Stimulated activated CD4-positive, alpha-beta T cell treated with anti-CD3 and anti-CD28 coated beads, Interleukin-1b, Interleukin-23, amount 100 ng/mL, for 24 hours (primary cell): ENCODE measurements at places on chromosomes 5 and 9.

GRCh38 chr9:21585756-21586752 is 103.9 kb upstream of the IFNE start:
- DNase-seq = no peak

- no peak for DNase-seq
Observed at GRCh38 chr9:71937070-71937625, 25.7 kb downstream of the C9orf85 start.

DNA sequence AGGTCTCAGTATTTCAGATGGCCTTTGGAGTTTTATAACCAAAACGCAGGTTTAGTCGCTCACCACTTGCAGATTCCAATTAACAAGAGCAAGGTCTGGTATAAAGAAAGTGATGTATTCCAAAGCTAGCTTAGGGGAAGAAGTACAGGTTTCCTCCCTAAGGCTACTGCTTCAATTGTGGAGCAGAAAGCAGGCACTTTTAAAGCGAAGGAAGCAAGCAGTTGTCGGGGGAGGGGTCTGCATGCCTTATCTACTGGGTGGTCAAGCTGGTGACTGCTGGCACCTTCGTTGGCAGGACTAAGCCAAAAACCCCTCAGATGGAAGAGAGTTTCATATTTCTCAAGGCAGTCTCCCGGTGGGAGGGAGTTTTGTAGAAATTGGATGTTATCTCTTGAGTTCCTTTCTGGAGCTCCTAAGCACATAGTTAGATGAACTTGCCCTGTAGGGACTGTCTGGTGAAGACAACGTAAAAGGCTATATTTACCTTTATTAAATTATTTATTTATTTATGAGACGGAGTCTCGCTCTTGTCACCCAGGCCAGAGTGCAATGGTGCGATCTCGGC is 1.6 kb upstream of the TMEM245 start:
- DNase-seq = no peak

- DNase-seq = no peak
Observed at GRCh38 chr9:33791117-33791516, 4.2 kb upstream of the PRSS3 start.

- DNase-seq = no peak
Observed at GRCh38 chr5:1494780-1495524, 28.8 kb downstream of the LPCAT1 start.

DNA sequence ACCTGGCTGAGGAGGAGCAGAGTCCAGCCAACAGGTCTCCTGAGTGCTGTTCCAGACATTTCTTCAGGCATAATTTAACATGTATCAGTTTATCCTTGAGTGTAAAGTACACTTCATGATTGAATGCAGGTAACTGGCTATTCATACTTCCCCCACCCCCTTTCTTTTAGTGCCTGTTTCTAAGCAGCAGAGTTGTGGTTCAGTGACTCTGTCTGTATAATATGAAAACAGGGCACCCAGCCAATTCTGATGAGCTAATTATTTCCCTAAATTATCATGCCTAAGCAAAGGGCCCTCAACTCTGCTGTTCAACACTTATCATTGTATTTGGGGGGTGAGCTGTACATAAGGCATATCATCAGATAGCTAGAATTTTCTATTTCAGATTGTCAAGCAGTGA is 51.9 kb upstream of the ZSWIM6 start:
- no peak for DNase-seq

- DNase-seq = no peak
Observed at GRCh38 chr9:92122061-92122460, 6.8 kb upstream of the SPTLC1 start.

DNA sequence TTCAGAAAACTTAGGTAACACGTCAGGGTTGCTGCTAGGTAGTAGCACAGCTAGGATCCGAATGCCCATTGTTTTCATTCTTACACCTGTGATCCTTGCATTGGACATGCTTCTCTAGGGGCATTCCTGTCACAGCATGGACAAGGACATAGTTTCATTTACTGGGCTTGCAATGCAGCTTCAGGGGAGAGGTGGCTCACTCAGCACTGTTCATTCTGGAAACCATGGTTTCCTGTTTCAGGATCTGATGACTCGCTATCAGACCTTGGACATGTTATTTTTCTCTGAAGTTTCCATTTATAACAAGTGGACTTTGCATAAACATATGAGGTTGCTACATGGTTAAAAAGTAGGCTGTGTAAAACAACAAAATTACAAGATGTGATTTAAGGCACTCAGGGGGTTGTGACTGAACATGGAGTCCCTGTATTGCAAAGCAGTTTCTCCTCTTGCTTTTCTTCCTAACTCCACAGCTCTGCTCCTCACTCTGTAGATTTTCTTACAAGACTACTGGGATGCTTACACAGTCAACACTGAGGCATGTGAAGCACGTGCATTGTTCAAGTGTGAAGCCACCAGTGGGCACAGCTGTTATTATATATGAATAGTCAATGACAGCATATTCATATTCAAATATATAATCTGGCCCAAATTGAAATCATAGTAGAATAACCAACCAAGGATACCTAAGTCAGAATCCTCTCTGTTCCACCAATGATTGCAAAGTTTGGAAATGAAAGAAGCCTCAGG is 66.1 kb upstream of the STK32A start:
- DNase-seq = no peak
